ENCODE measurements at places on chromosomes 1 and 21. TPM values are rescaled to one million over a fixed set of nuclear protein-coding genes. Genes with fewer than 3 reads are reported as not detected.
A peak's percentile ranks its signal among the peaks of the same experiment; 100 is the strongest.

Gene PEX11B
- 41.3 TPM for polyA plus RNA-seq

DNA sequence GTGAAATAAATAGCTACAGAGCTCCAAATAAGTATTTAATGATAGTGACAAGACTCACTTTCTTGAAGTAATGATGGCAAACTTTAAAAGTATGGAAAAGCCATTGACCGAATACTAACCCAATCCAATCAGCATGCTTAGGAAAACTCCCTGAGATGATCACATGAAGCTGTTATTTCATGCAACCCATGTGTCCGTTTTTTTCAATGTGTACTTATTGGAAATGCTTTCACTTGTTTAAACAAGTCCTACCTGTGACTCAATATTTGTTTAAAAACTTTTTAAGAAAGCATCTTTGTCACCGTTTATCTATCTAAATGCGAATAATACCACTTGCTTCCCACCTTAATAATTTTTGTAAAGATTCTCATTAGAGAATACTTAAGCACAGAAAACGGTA, 185.8 kb downstream of the NRIP1 start:
- H3K27ac ChIP-seq = no peak overlapping the region
- DNase-seq = no peak
- H3K4me1 ChIP-seq = no peaks in the 10 kb centered on the region
- H3K4me3 ChIP-seq = no peak overlapping the region

DNA sequence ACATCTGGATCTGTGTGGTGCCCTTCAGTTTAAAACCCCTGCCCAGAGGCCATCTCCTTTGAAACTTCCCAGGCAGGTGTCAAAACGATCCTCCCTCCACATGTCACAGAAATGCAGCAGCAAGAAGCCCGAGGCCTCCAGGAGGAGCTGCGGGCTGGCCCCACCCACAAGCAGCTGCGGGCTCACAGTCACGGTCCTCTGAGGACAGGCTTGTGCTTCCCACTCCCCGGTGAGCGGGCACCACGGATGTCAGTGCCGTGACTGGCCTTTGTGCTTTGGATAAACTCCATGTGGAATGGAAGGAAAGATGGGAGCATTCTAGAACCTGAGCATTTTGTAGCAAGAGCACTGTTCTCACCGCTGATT, 65.8 kb downstream of the SIK1 start:
- H3K4me3 ChIP-seq = no peak overlapping the region
- H3K27ac ChIP-seq = peak overlapping the region; percentile 92
- H3K4me1 ChIP-seq = peaks cover 4% of the 10 kb centered on the region
- no peak for DNase-seq
- H3K36me3 ChIP-seq = no peaks in the 10 kb centered on the region

GRCh38 chr1:83500987-83501591, 497.8 kb downstream of the TTLL7 start:
- H3K4me1 ChIP-seq = no peaks in the 10 kb centered on the region
- H3K27me3 ChIP-seq = no peaks in the 10 kb centered on the region
- no peak overlapping the region for H3K27ac ChIP-seq

Gene NGF
- 17.6 TPM for polyA plus RNA-seq

Gene ANGEL2
- 21.1 TPM for polyA plus RNA-seq

GRCh38 chr21:43343992-43344886, 82.7 kb downstream of the SIK1 start:
- no peak for DNase-seq
- H3K27me3 ChIP-seq = no peaks in the 10 kb centered on the region
- no peaks in the 10 kb centered on the region for H3K36me3 ChIP-seq
- no peak overlapping the region for H3K27ac ChIP-seq
- H3K4me3 ChIP-seq = no peak overlapping the region

DNA sequence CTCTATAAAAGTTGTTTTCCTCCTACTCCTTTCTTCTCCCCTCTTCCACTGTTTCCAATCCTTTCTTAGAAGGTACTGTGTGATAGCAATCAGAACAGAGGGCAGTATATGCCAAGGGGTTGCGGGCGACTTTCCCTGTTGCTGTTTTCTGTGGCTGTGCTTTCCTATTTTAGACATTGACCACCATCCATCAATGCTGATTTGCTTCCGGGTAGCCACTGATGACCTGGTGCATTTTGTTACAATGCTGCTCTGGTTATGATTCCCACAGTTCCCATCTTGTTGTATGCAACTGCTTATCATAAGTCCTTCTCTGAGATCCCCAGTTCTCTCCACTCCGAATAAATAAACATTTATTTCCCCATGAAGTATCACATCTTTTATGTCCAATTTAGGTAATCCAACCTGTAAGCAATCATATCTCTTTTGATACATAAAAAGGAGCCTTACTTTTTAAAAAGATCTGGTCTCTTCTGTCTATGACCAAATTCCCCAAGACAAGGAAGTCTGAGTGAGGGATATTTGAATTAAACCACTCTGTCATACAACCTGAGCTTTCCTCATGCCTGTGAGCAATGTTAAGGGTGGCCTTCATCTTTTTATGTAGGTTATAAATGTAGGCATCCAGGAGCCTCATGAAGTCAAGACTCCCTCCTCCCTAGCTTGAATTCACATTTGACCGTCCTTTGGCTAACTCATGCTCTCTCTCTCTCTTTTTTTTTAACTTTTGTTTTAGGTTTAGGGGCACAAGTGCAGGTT, 52.5 kb upstream of the CD55 start:
- H3K4me3 ChIP-seq = no peak overlapping the region
- no peaks in the 10 kb centered on the region for H3K36me3 ChIP-seq
- H3K27ac ChIP-seq = no peak overlapping the region
- no peaks in the 10 kb centered on the region for H3K27me3 ChIP-seq
- no peak for DNase-seq

Gene UMODL1
- not detected for polyA plus RNA-seq

- DNase-seq = no peak
- H3K36me3 ChIP-seq = no peaks in the 10 kb centered on the region
- H3K4me3 ChIP-seq = no peak overlapping the region
Measured at GRCh38 chr21:31243611-31244010, 100.5 kb downstream of the TIAM1 start.

GRCh38 chr1:58983162-58983561, 199.3 kb upstream of the JUN start:
- no peak overlapping the region for H3K4me3 ChIP-seq
- H3K36me3 ChIP-seq = no peaks in the 10 kb centered on the region
- H3K27me3 ChIP-seq = no peaks in the 10 kb centered on the region

Gene BOLA1
- polyA plus RNA-seq = 6.4 TPM

DNA sequence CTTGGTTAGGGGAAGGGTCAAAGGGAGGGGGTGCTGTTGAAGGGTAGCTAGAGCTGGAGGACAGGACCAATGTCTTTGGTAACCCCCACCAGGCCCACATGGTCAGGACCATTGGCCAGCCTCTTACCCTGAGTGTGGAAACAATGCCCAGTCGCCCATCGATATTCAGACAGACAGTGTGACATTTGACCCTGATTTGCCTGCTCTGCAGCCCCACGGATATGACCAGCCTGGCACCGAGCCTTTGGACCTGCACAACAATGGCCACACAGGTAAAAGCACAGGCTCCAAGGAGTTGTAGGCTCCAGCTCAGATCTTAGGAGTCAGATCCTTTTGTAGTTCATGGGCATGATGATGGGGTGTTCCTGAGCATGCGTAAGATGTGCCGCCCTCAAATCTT, 3.8 kb downstream of the CA14 start:
- peaks cover 3% of the 10 kb centered on the region for H3K4me1 ChIP-seq
- no peak overlapping the region for H3K27ac ChIP-seq

GRCh38 chr1:208171616-208172422, 72.4 kb downstream of the PLXNA2 start:
- H3K4me1 ChIP-seq = peaks cover 6% of the 10 kb centered on the region
- H3K27me3 ChIP-seq = no peaks in the 10 kb centered on the region
- DNase-seq = no peak
- H3K4me3 ChIP-seq = no peak overlapping the region

Gene COQ8A
- polyA plus RNA-seq = 3.8 TPM

Gene OR6K3
- polyA plus RNA-seq = not detected

DNA sequence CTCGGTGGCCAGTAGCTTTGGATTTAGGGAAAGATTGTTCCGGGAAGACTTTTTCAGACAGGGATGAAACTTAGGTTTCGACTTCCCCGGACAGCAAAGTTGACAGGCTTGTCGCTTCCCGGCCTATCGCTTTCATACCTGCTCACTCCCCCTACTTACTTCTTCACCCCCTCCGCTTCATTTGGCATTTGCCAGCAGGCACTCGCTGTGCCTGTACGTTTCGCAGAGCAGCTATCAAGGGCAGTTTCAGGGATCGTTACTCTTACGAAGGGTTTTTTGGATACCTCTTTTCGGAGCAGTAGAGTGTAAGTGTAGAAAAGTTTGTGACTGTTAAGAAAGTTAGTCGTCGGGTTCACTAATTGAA, 393 bp downstream of the BLZF1 start:
- no peaks in the 10 kb centered on the region for H3K27me3 ChIP-seq
- DNase-seq = no peak
- H3K27ac ChIP-seq = peak overlapping the region; percentile 96
- H3K36me3 ChIP-seq = peaks cover 10% of the 10 kb centered on the region
- H3K4me1 ChIP-seq = peaks cover 5% of the 10 kb centered on the region

Gene FCGR3B
- polyA plus RNA-seq = not detected

- H3K36me3 ChIP-seq = peaks cover 6% of the 10 kb centered on the region
- H3K27ac ChIP-seq = no peak overlapping the region
- no peaks in the 10 kb centered on the region for H3K4me1 ChIP-seq
- H3K27me3 ChIP-seq = no peaks in the 10 kb centered on the region
- no peak for DNase-seq
- H3K4me3 ChIP-seq = no peak overlapping the region
Measured at GRCh38 chr1:214460304-214460916, 91.0 kb downstream of the PTPN14 start.

Gene PTCH2
- polyA plus RNA-seq = 0.23 TPM

DNA sequence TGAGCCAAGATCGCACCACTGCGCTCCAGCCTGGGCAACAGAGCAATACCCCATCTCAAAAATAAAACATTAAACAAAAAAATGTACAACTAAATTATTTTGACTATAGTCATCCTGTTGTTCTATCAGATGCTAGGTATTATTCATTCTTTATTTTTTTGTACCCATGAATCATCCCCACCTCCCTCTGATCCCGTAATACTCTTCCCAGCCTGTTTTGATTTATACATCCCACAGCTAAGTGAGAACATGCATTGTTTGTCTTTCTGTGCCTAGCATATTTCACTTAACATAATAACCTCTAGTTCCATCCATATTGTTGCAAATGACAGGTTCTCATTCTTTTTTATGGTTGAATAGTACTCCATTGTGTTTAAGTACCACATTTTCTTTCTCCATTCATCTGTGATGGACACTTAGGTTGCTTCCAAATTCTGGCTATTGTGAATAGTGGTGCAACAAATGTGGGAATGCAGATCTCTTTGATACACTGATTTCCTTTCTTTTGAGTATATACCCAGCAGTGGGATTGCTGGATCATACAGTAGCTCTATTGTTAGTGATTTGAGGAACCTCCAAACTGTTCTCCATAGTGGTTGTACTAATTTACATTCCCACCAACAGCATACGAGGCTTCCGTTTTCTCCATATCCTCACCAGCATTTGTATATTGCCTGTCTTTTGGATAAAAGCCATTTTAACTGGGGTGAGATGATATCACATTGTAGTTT, 84.4 kb downstream of the MACF1 start:
- no peak overlapping the region for H3K27ac ChIP-seq
- no peaks in the 10 kb centered on the region for H3K27me3 ChIP-seq
- no peak for DNase-seq
- no peak overlapping the region for H3K4me3 ChIP-seq

Gene IFNLR1
- polyA plus RNA-seq = not detected

- no peaks in the 10 kb centered on the region for H3K4me1 ChIP-seq
- H3K36me3 ChIP-seq = no peaks in the 10 kb centered on the region
- H3K27me3 ChIP-seq = no peaks in the 10 kb centered on the region
- no peak overlapping the region for H3K4me3 ChIP-seq
- DNase-seq = no peak
Measured at GRCh38 chr21:42552407-42553336, 39.0 kb downstream of the SLC37A1 start.

Data from fibroblast of lung (primary cell).